ENCODE measurements at places on chromosomes 2 and 18.

- DNase-seq = no peak
Observed at GRCh38 chr2:216650626-216651257, 17.5 kb downstream of the IGFBP2 start.

GRCh38 chr2:1884933-1885580 lies 140.7 kb upstream of the PXDN start:
- no peak for DNase-seq

- no peak for DNase-seq
Observed at GRCh38 chr2:29000481-29000880, 19.4 kb downstream of the TOGARAM2 start.

GRCh38 chr2:189559579-189560272 lies 20.9 kb downstream of the SLC40A1 start:
- DNase-seq = no peak

DNA sequence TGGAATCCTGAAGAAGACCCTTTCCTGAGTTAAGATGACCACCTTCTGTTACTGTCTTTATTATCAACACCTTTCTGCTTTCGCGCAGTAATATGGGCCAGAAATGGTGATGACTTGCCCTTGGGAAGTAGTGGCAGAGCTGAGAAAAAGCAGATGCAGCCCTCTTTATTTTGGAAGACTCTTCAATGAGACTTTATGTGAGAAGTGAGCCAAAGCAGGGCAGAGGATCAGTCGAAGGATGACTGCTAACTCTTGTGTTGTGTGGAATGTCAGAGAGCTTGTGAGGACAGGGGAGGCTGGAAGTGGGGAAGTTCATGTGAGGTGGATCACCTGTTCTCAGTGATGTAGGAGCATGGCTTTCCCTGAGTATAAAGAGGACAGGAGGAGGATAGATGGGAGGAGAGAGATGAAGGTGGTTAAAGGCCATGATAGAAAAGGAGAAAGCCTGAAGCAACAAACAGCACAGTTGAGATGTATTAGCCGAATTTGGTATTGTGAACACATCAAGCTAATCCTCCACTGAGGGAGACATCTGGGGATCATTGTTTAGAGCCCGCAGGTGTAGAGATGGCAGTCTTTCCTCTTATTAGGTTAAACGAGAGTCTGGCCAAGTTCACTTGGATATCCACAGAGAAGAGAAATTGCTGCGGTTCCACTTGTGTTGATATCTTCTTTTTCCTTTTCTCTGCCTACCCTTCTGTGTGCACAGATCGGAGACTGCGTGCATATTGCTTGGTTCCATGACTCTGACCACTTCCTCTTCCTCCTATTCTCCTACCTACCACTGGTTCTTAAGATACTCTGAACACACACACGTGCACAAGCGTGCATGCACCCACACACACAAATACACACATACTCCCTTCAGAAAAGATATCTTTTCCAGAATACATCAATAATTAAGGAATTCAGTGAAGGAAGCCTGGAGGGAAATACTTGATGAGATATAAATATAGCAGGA lies 67.4 kb downstream of the SLC9A2 start:
- no peak for DNase-seq

- DNase-seq = no peak
Observed at GRCh38 chr2:180374502-180375281, 367.6 kb upstream of the CWC22 start.

GRCh38 chr18:33195795-33196194 lies 244.7 kb downstream of the CCDC178 start:
- DNase-seq = no peak

- DNase-seq = no peak
Observed at GRCh38 chr18:50687491-50687890, 127.6 kb downstream of the MAPK4 start.

DNA sequence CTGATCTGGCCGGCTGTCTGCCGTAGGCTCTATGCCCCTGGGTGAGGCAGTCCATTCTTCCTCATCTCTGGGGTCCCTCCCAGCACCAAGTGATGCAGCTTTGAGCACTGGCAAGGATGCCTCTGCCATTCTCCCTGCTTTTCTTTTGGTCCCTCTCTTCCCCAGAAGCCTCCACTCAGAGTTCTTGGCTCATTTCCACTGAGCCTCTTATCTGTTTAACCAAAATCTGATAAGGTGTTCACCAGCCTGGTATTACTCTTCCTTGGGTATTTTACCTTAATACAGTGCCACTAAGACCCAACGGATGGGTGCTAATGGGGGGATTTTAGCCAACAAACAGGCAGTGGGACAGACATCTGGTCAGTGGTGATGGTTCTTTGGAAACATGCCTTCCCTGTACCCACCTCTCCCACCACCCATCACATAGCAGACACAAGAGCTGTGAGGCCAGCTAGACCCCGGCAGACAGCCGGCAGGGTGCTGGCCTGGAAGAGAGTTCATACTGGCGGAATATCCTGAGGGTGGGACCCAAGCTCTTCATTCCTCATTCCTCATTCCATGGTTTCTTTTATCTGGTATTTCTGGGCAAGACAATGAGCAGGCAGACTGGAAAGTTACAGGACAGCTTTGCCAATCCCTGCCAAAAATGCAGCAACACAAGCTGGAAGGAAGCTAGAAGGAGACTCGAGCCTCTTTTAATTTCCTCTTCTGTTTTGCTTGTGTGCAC lies 34.6 kb downstream of the ZBTB7C start:
- no peak for DNase-seq

GRCh38 chr2:233011268-233011650 lies 1.8 kb downstream of the NGEF start:
- no peak for DNase-seq

DNA sequence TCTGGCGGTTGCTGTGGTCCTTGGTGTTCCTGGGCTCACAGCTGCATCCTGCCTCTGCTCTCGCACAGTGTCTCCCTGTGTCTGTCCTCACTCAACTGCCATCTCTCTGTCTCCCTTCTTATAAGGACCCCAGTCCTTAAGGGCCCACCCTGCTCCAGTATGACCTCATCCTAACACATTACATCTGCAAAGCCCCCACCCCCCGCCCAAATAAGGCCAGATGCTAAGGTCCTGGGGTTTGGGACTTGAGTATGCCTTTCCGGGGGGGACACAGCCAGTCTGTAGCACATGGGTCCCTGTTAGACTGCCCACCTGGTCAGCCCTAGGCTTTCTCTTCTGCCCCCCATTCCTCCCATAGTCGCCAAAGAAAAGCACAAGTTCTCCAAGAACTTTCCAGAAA lies 40.7 kb downstream of the FER1L5 start:
- no peak for DNase-seq

GRCh38 chr2:106709229-106709628 lies 176.7 kb downstream of the ST6GAL2 start:
- no peak for DNase-seq

DNA sequence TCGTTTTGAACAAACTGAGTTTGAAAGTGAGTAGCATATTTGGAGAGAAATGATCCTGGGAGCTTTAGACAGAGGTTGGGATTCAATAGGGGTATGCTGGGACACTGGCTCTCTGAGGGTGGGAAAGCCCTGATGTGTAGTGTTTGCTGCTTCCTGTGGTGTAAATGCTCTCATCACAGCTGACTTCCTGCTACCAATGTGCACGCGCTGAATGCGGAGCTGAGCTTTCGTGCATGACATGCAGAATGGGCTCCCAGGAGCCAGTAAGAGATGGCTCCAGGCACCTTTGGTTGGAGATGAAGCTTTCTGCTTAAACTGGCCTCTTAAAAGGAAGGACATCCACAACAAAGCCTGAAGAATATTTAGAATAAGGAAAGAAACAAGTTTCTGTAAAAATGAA lies 224.1 kb upstream of the CCDC150 start:
- no peak for DNase-seq

Measured in stimulated activated CD8-positive, alpha-beta memory T cell treated with anti-CD3 and anti-CD28 coated beads, Interleukin-7, amount 100 ng/mL, for 4 hours (primary cell).